Upper lobe of left lung (tissue), 6 donors: ENCODE measurements at places on chromosomes 3 and 15. TPM values are rescaled to one million over a fixed set of nuclear protein-coding genes. Genes with fewer than 3 reads are reported as not detected.

GRCh38 chr3:152149832-152150231, 118.9 kb upstream of the MBNL1 start:
- no peak for DNase-seq

- DNase-seq, result no peak
These were observed 442.6 kb upstream of the PDZRN3 start for GRCh38 chr3:74067296-74067695.

Gene SKOR1
- 0.44 TPM for total RNA-seq

Gene ZNF385D
- total RNA-seq, result 1.8 TPM

Gene EXD1
- not detected for total RNA-seq

Gene ALCAM
- 129 TPM for total RNA-seq
